ENCODE measurements at places on chromosomes 7 and 10.
A peak's percentile ranks its signal among the peaks of the same experiment; 100 is the strongest.

DNA sequence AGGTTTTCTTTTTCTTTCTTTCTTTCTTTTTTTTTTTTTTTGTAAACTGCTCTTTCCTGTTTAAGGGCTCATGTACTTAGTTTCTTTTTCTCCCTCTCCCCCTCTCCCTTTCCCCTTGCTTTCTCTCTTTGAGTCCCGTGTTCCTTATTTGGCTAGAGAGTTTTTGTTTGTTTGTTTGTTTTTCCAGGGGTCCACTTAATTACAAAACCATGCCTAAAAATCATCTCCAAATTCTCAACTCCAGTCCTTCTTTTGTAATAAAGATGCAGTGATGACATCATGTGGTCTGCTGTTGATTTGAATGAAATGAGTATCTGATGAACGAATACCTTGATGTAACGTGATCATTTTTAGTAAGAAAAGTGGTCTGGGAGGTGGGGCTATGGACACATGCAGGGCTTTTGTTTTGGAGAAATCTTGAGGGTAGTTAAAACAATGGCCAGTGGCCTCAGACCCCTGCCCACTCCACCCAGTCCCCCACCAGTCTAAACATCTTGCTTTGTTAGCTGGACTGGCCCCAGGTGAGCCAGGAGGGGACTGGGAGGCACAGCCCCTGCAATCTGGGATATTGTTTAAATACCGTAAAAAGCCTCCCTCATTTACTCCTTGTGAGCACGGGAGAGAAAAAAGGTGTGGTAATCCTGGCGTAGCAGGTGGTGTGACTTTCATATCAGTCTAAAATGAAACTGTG is 165.7 kb downstream of the LRMDA start:
- no peak for DNase-seq

DNA sequence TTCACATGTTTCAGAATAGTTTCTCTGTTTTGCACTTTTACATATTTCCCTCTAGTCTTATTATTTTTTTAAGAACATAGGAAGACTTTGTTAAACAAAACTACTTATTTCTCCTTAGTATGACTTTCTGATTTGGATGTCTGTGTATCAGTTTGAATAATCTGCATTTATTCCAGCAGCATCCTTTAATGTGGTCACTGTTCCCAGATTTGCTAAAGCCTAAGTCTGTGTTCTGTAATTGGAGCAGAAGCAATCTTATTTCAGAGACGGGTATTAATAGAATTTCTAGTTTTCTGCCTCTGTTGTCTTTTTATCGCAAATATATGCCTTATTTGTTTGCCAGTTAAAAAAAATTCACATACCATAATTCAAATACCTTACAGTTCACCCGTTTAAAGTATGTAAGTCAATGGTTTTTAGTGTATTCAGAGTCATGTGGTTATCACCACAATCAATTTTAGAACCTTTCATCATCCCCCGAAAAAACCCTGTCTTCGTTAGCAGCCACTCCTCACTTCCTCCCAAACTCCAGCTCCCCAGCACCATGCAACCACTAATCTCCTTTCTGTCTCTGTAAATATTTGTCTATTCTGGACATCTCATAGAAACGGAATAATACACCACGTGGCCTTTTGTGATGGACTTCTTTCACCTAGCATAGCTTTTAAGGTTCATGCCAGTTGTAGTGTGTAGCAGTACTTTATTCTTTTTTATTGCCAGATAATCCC is 58.7 kb downstream of the INPP5F start:
- DNase-seq = peak; percentile 10

DNA sequence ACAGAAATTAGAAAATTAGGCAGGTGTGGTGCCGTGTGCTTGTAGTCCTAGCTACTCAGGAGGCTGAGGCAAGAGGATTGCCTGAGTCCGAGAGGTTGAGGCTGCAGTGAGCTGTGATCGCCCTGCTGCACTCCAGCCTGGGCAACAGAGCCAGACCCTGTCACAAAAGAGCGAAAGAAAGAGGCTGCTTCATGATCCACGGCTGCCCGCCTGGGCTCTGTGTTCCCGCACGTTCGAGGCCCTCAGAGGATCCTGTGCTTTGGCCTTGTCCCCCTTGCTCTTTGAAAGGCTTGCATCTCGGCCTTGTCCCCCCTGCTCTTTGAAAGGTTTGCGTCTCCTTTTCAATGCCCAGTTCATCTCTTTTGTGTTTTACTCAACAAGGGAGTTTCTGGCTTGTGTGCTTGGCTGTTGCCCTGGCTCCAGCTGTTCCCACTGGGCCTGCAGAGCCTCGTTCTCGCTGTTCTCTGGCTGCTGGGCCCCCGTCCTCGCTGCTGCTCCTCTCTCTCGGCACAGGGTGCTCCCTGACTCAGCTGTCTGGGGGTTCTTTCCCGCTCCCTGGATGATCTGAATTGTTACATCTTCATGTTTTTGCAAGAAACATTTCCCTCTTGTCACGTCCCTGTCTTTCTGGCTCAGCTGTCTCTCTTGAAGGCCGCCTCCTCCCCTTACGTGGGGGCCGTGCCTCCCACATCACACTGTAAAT is 45.1 kb upstream of the INPP5A start:
- peak; percentile 51 for DNase-seq

- peak; percentile 93 for DNase-seq
Observed at GRCh38 chr10:133394064-133394663, at the start of gene MTG1. Gene MTG1 (plus strand): TSS chr10:133394157. CDS start chr10:133394221, 64 bp downstream.

DNA sequence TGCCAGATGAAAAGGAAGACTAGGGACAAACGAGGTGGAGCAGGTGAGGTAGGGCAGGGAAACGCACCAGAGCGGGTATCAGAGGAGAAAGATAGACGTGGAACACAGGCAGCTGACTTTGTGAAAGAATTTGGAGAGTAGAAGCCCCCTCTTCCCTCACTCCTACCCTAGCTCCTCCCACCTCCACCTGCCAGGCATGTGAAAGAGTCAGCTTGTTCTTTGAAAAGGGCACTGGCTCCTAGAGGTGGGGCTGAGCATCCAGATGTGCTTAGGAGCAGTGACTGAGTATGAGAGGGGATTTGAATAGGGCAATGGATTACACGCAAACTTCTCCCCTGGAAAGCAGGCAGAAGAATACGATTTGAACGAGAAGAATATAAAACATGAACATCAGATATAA is 174.2 kb upstream of the INHBA start:
- no peak for DNase-seq
